ENCODE measurements at places on chromosomes 11 and 22.

- no peak for DNase-seq
These were observed 51.6 kb upstream of the GDPD4 start for GRCh38 chr11:77353131-77353530.

- DNase-seq, result no peak
These were observed 500 bp upstream of the ADSL start for GRCh38 chr22:40345815-40346184.

- DNase-seq, result no peak
These were observed 201.7 kb downstream of the ARHGAP42 start for GRCh38 chr11:100888836-100889235.

DNA sequence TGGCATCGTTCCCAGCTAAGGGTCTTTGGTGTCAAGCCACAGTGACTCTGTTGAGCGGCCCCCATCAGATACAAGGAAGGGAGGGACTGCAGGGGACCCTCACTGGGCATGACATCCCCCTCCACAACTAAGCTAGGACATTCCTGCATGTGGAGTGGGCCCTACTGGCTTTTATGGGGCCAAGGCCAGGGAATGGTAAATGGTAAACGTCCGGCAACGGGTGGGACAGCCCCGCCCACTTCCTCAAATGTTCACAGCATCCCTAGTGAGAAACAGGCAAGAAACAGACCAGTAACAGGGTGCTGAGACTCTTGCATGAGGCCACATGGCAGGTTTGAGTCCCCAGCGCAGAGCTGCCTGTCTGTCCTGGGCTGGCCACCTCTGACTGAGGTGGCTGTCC, 4.4 kb downstream of the TMPRSS6 start:
- no peak for DNase-seq

- DNase-seq, result no peak
These were observed 8.0 kb downstream of the JAML start for GRCh38 chr11:118216621-118217481.

- DNase-seq, result no peak
These were observed 30.3 kb downstream of the TNKS1BP1 start for GRCh38 chr11:57294225-57295131.

DNA sequence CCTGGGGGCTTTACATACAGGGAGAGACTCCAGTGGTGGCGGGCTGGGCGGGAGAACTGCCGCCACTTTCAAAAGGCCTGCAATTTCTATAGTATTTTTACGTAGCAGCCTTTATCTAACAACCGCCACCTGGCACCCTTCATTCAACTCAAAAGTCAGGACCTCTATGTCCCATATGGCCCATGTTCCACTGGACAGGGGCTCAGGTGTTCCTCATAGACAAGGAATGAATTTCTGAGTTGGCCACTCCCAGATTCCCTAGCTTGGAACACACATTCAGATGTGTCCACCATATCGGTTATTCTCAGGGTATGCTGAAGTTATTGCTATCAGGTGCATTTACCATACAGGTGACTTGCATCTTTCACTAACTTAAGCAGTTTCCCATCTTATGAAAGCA, 29.9 kb downstream of the RNF169 start:
- no peak for DNase-seq

GRCh38 chr11:94928117-94928990, 45.0 kb downstream of the CWC15 start:
- DNase-seq, result no peak

GRCh38 chr11:88337181-88337986, at the start of gene CTSC:
Gene CTSC (minus strand): TSS chr11:88337736. CDS start chr11:88337672, 64 bp downstream.
- peak; percentile 88 for DNase-seq

GRCh38 chr11:94708642-94709041, 59.5 kb upstream of the AMOTL1 start:
- no peak for DNase-seq

- peak; percentile 39 for DNase-seq
These were observed 33.4 kb downstream of the FDX1 start for GRCh38 chr11:110463153-110463552.

Data from neural crest cell (in vitro differentiated cells).